CD4-positive, alpha-beta memory T cell (primary cell): ENCODE measurements at places on chromosomes 7 and 10. TPM values are rescaled to one million over a fixed set of nuclear protein-coding genes. Genes with fewer than 3 reads are reported as not detected.

GRCh38 chr7:102874166-102874829, 38.5 kb upstream of the LRRC17 start:
- no peaks in the 10 kb centered on the region for H3K36me3 ChIP-seq
- no peak overlapping the region for H3K27ac ChIP-seq
- no peak overlapping the region for H3K4me3 ChIP-seq
- DNase-seq = no peak
- no peaks in the 10 kb centered on the region for H3K27me3 ChIP-seq
- H3K4me1 ChIP-seq = no peaks in the 10 kb centered on the region

DNA sequence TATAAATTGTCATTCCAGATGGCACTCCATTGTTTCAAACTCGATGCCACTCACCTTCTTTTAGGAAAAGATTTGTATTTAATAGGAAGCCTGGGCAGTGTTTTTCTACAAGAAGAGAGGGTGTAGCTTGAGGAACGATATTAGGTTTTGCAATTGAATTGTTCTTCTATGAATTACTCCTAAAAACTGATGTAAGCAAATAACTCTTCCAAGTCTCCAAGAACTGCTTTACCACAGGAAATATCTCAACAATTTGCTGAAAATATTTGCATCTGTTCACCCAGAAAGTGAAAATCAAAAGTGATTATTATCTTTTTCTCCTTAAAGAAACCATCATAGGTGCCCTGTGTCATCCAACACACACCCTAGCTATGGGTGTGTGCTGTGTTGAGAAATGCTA, 261.3 kb upstream of the MEOX2 start:
- DNase-seq = no peak
- no peaks in the 10 kb centered on the region for H3K4me1 ChIP-seq
- H3K4me3 ChIP-seq = no peak overlapping the region
- H3K27me3 ChIP-seq = no peaks in the 10 kb centered on the region
- no peaks in the 10 kb centered on the region for H3K36me3 ChIP-seq

DNA sequence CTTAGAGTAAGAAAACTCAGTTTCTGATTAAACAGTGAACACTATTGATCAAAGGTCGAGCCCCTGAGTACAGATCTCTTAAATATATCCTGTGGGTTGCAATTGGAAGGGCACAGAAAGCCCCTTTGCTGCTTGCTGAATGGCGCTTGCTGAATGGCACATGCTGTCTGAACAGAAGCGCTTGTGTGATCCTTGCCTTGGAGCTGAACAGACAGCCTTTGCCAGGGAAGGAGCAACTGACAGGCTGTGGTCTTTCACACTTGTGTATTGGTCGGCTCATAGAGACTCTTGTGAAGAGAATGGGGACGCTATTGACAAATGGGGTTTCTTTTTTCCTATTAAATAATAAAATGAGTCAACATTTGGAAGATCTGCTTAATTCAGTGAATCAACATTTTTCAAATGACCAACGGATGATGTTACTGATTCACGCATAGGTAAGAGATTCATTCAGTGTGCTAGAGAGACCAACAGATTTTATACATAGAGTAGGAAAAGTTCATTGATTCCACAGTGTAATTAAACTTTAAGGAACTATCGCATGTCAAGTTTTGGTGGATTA, 99.4 kb upstream of the TNS3 start:
- no peak overlapping the region for H3K27ac ChIP-seq
- H3K36me3 ChIP-seq = no peaks in the 10 kb centered on the region
- no peaks in the 10 kb centered on the region for H3K27me3 ChIP-seq
- no peaks in the 10 kb centered on the region for H3K4me1 ChIP-seq
- no peak overlapping the region for H3K4me3 ChIP-seq

DNA sequence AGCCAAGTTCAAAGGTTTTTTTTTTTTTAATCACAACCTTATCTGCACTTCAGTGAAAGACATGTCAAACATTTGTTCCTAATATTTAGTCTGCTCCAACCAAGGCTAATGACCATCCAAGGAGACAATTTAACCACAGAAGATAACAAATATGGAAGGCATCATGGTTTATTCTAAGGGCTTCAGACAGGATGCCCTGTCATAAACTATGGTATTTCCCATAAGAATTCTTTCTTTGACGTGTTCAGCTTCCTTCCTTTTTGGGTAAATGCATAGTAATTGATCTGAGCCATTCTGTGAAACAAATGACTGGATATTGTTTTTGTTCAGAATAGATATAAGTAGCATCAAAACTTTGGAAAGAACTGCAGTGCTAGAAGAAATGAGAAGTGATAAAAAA, 326.5 kb upstream of the AOAH start:
- no peaks in the 10 kb centered on the region for H3K4me1 ChIP-seq
- H3K36me3 ChIP-seq = no peaks in the 10 kb centered on the region
- no peaks in the 10 kb centered on the region for H3K27me3 ChIP-seq
- H3K27ac ChIP-seq = no peak overlapping the region
- no peak for DNase-seq

DNA sequence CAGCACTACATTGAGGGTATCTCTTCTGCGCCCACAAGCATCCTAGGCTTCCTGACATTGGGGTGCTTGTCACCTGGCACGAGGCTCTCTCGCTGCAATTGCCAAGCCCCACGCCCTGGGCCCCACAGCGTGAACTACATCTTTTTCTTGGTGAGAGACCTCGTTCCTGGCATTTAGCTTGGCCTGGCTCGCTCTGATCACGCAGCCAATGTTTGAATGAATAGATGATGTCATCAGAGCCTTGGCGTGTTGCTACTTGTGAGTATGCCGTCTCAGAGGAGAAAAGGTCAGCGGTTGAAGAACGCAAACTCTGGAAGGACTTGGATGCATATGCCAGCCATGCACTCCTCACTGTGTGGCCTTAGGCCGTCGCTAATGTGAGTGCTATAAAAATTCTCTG, 150.2 kb upstream of the AUTS2 start:
- no peaks in the 10 kb centered on the region for H3K4me1 ChIP-seq
- no peak overlapping the region for H3K27ac ChIP-seq
- no peaks in the 10 kb centered on the region for H3K36me3 ChIP-seq
- no peaks in the 10 kb centered on the region for H3K27me3 ChIP-seq
- DNase-seq = no peak

DNA sequence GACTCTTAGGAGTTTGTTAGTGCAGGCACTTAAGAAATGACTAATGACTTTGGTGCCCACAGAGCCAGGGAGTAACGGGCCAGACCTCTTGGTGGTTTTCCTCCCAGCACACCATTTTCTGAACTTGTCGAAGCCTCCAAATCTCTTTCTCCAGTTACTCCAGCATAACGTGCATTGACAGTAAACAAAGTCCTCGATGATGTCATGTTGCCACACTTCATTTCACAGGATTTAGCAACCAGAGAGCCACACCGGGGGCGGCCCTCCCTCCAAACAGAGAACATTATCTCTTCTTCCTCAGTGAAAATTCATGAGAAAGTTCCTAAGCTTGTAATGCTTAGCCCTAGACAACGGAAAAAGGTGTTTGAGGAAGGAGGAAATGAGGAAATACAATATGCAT, 4.0 kb upstream of the SVOPL start:
- H3K36me3 ChIP-seq = no peaks in the 10 kb centered on the region
- H3K27me3 ChIP-seq = no peaks in the 10 kb centered on the region
- no peaks in the 10 kb centered on the region for H3K4me1 ChIP-seq
- no peak for DNase-seq
- H3K27ac ChIP-seq = no peak overlapping the region
- H3K4me3 ChIP-seq = no peak overlapping the region

DNA sequence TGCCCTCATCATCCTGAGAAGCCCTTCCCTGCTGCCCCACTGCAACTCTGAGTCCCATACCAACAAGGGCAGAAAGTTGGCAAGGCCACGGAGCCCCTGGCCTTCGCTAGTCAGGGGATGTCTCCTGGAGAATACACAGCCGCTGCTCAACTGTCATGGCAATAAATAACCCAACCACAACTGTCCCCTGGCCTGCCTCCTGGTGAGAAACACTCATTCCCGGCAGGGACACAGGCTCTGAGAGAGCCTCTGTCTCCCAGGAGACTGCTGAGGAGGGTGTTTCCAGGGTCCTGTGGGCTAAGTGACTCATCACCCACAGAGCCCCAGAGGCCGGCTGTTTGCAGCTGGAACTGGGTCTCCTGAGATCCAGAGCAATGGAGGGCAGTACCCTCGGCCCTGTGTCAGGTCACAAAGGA, 354.1 kb downstream of the TNS3 start:
- no peaks in the 10 kb centered on the region for H3K4me1 ChIP-seq
- no peak overlapping the region for H3K27ac ChIP-seq
- no peaks in the 10 kb centered on the region for H3K36me3 ChIP-seq
- H3K4me3 ChIP-seq = no peak overlapping the region
- H3K27me3 ChIP-seq = no peaks in the 10 kb centered on the region
- DNase-seq = no peak

GRCh38 chr10:131573707-131574106, 262.2 kb upstream of the TCERG1L start:
- no peak for DNase-seq
- H3K4me1 ChIP-seq = no peaks in the 10 kb centered on the region
- no peak overlapping the region for H3K27ac ChIP-seq
- H3K36me3 ChIP-seq = no peaks in the 10 kb centered on the region
- H3K4me3 ChIP-seq = no peak overlapping the region

DNA sequence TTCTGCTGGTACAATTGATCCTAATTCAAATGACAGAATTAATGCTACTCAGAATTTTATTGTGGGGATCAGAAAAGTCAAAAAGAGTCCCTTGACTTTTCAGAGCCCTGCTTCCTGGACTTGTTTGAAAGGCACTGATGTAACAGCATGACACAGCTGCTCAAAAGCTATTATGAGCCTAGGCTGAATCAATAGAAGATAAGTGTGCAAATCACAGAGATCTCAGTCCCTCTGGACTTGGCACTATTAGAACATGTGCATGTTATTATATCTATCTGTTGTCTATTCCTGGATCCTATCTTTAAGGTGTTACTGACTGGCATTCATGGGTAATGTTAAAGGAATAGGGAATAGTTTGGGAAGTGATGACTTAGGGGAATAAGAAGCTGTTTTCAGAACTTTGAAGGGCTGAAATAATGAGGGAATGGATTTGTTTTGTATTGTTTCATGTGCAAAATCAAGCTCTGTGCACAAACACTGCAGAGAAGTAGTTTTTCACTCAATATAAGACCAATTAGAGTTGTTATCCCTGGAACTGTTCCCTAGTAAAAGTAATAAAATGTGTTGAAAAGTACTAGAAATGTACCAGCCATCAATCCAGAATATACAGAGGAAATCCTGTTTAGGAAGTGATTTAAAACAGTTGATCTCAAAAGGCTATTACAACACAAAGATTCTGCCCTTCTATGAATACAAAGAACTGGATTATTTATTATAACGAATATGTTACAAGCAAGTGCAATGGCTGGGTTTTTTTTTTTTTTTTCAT, 814.9 kb upstream of the C7orf33 start:
- no peaks in the 10 kb centered on the region for H3K27me3 ChIP-seq
- H3K27ac ChIP-seq = no peak overlapping the region
- no peaks in the 10 kb centered on the region for H3K4me1 ChIP-seq
- DNase-seq = no peak
- H3K36me3 ChIP-seq = no peaks in the 10 kb centered on the region
- H3K4me3 ChIP-seq = no peak overlapping the region

GRCh38 chr10:70784016-70784415, 1.2 kb downstream of the TBATA start:
- H3K36me3 ChIP-seq = no peaks in the 10 kb centered on the region
- no peaks in the 10 kb centered on the region for H3K27me3 ChIP-seq
- H3K4me3 ChIP-seq = no peak overlapping the region
- H3K27ac ChIP-seq = no peak overlapping the region

DNA sequence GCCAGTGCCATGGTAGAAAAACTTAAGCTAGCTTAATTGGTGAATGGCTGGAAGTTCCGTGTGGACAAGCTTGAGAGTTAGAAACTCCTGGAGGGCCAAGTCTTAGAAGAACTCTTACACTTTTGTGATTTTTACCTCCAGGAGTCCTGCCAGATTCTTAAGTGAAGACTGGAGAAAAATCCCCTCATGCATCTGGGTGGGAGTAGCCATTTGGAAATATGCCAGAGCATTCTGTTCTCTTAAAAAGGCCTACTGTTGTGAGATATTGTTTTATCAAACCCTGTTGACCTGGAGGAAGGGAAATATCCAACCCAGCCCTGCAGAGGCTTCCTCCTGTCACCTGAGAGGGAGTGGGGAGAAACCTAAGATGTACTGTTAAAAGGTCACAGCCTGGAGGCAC, 17.6 kb upstream of the MCM10 start:
- H3K27me3 ChIP-seq = no peaks in the 10 kb centered on the region
- DNase-seq = no peak
- no peak overlapping the region for H3K4me3 ChIP-seq
- H3K36me3 ChIP-seq = peaks cover 22% of the 10 kb centered on the region
- H3K27ac ChIP-seq = no peak overlapping the region

- H3K27me3 ChIP-seq = no peaks in the 10 kb centered on the region
- no peak overlapping the region for H3K4me3 ChIP-seq
- no peaks in the 10 kb centered on the region for H3K4me1 ChIP-seq
- no peak for DNase-seq
Observed at GRCh38 chr7:113936982-113937381, 18.2 kb upstream of the PPP1R3A start.

TMEM196 gene
- polyA plus RNA-seq = not detected

ZNF365 gene
- polyA plus RNA-seq = 4.9 TPM

GPRIN2 gene
- polyA plus RNA-seq = not detected

AOAH gene
- 4.0 TPM for polyA plus RNA-seq
